Activated CD8-positive, alpha-beta T cell treated with anti-CD3 and anti-CD28 coated beads for 36 hours (primary cell): ENCODE measurements at places on chromosomes 11 and 22. TPM values are rescaled to one million over a fixed set of nuclear protein-coding genes. Genes with fewer than 3 reads are reported as not detected.

MUC2 gene
- not detected for total RNA-seq

- DNase-seq = no peak
Observed at GRCh38 chr22:20455709-20456063, 18.1 kb upstream of the SCARF2 start.

GRCh38 chr11:47607380-47607779 is 13.2 kb upstream of the C1QTNF4 start:
- no peak for DNase-seq

- no peak for DNase-seq
Observed at GRCh38 chr11:106424111-106424510, 346.6 kb downstream of the AASDHPPT start.

DNA sequence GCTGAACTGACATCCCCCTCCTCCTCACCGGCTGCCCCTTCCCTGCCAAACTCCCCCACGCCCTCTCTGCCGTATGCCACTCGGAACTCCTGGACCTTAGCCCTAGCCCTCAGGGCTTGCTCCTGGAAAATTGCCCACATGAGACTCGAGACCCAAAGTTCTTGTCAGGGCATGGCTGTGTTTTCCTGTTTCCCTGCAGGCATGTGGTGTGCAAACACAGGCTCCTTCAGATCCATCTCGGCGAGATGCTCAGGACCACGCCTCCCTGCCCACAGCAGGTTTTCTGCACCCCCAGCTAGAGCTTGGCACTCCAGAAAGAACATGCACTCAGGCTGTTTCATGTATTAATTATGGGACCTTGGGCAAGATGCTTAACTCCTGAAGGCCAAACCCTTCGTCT is 1480.4 kb downstream of the BRD1 start:
- DNase-seq = no peak

- no peak for DNase-seq
Observed at GRCh38 chr11:46248289-46249102, 29.0 kb upstream of the CREB3L1 start.

TMEM86A gene
- 0.11 TPM for total RNA-seq

DNA sequence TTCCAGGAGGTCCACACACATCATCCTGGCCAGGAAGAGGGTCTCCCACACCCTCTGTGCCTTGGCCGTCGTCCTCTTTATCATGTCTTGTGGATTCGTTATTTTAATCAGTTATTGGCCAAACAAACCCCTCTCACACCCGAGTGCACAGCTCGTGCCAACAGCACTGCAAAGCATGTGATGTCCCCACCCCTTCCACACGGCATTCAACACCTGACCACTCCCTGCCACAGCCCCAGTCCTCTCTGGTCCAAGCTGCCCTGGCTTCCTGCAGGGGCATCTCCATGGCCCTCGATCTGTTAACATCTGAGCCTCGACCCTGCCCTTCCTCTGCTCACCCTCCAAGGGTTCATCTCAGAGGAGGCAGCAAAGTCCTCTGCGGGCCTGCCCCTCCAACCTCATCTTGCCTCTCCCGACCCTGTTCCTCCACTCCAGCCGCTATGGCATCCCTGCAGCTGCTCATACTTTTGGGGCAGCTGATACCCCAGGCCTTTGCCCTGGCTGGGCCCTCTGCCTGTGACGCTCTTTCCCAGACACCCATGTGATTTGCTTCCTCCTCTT is 14.0 kb downstream of the MYEOV start:
- DNase-seq = no peak
